Tibial nerve (tissue), 4 donors: ENCODE measurements at places on chromosomes 13 and 19.

- H3K4me1 ChIP-seq: peaks cover 15% of the 10 kb centered on the region
- H3K4me3 ChIP-seq: no peak overlapping the region
Observed at GRCh38 chr19:38394488-38394887, 6.0 kb downstream of the SPRED3 start.

DNA sequence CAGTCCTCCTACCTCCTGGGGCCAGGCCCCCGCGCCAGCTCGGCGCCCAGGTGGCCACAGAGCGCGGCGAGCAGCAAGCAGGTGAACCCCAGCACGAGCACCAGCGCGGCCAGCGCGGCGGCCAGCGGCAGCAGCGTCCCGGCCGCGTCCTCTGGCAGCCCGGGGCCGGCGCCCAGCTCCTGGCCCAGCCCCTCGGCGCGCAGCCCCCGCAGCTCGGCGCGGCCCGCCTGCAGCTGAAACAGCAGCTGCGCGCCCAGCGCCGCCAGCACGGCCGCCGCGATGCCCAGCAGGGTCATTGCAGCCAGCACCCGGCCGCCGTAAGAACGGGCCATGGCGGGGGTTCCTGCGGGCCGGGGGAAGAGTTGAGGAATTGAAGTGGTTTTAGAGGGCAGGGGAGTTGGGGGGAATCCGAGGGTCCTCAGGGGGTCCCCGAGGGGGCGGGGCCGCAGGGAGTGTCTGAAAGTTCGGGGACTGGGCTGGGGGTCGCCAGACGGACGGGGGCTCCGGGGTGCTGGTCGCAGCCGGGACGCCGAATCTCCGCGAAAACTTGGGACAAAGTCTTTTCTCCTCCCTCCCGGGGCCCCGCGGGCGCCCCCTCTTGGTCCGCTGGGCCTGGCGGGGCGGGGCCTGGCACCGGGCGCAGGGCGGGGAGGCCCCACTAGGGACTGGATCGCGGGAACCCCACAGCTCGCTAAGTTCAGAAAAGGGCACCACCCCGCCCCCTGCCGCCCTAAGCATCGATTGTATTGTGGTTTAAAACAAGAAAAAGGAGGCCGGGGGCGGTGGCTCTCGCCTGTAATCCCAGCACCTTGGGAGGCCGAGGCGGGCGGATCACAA lies at the start of gene TMEM221:
TSS of gene TMEM221 (minus strand) at position 538 of the 837 bp plus-strand sequence. CDS start at position 332, 206 bp downstream.
- no peaks in the 10 kb centered on the region for H3K27me3 ChIP-seq
- peak within 1 kb of the TSS; percentile 52 for H3K4me3 ChIP-seq
- H3K36me3 ChIP-seq: no peaks in the 10 kb centered on the region
- DNase-seq: peak; percentile 16

GRCh38 chr13:23279321-23279720 lies 98.5 kb downstream of the SGCG start:
- DNase-seq: no peak
- H3K27me3 ChIP-seq: no peaks in the 10 kb centered on the region
- H3K36me3 ChIP-seq: no peaks in the 10 kb centered on the region
- H3K4me3 ChIP-seq: no peak overlapping the region

DNA sequence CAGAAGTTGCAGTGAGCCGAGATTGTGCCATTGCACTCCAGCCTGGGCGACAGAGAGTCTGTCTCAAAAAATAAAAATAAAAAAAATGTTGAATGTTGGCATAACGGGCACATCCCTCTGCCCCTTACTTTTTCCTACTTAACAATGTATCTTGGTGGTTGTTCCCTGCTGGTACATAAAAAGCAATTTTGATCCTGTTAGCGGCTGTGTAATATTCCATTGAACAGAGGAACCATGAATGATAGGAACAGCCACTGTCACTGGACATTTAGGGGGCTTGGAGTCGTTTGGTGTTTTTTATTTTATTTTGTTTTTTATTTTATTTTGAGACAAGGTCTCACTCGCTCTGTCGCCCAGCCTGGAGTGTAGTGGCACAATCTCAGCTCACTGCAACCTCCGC lies 10.4 kb upstream of the NCCRP1 start:
- H3K4me1 ChIP-seq: no peaks in the 10 kb centered on the region
- peaks cover 4% of the 10 kb centered on the region for H3K27me3 ChIP-seq
- no peak for DNase-seq
- H3K4me3 ChIP-seq: no peak overlapping the region
- H3K27ac ChIP-seq: no peak overlapping the region
- peaks cover 7% of the 10 kb centered on the region for H3K36me3 ChIP-seq

DNA sequence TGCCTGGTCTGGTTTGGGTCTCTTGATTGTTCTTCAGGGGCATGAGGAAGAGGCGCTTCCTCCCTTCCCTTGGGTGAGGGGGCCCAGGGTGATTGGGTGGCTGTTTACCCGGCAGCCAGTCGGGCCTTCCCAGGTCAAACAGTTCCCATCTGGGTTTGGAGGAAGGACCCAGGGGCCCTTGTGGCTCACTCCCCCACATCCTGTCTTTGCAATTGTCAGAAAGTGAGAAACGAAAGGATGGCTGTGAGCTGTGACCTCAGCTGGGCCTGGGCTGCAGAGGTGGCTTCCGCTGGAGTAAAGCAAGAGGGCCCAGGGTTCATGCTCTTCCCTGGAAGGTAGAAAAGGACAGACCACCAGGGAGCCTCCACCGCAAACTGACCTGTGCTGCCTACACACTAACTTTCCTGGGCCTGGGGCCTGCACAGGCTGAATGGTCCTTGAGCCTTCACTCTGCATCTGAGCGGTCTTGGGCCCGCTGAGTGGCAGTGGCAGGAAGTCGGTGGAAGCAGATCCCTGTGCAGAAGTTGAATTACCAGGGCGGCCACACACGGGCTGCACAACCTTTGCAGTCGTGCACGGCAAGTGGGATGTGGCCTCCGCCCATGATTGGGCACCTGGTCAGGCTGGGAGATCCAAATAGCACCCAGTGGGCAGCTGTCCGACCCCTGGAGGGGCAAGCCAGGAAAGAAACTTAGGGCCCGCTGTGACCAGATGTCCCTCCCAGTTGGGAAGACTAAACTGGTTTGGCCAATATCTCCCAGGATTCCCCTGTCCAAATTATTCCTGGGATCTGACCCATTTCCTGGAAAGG lies 5.3 kb upstream of the CD79A start:
- H3K4me1 ChIP-seq: peaks cover 13% of the 10 kb centered on the region
- no peaks in the 10 kb centered on the region for H3K27me3 ChIP-seq
- H3K27ac ChIP-seq: no peak overlapping the region

- no peaks in the 10 kb centered on the region for H3K27me3 ChIP-seq
- H3K27ac ChIP-seq: no peak overlapping the region
- H3K36me3 ChIP-seq: no peaks in the 10 kb centered on the region
- H3K4me3 ChIP-seq: peak overlapping the region; percentile 21
- H3K4me1 ChIP-seq: no peaks in the 10 kb centered on the region
- no peak for DNase-seq
Observed at GRCh38 chr19:14536926-14537692, 7.7 kb downstream of the TECR start.

- no peaks in the 10 kb centered on the region for H3K27me3 ChIP-seq
- H3K4me3 ChIP-seq: no peak overlapping the region
- H3K36me3 ChIP-seq: no peaks in the 10 kb centered on the region
- no peak for DNase-seq
- no peak overlapping the region for H3K27ac ChIP-seq
- no peaks in the 10 kb centered on the region for H3K4me1 ChIP-seq
Observed at GRCh38 chr13:96900986-96901385, 93.3 kb downstream of the OXGR1 start.

- no peak overlapping the region for H3K27ac ChIP-seq
- no peaks in the 10 kb centered on the region for H3K27me3 ChIP-seq
- no peaks in the 10 kb centered on the region for H3K36me3 ChIP-seq
- DNase-seq: no peak
- H3K4me1 ChIP-seq: no peaks in the 10 kb centered on the region
Observed at GRCh38 chr19:4557971-4558941, 1.2 kb downstream of the SEMA6B start.

DNA sequence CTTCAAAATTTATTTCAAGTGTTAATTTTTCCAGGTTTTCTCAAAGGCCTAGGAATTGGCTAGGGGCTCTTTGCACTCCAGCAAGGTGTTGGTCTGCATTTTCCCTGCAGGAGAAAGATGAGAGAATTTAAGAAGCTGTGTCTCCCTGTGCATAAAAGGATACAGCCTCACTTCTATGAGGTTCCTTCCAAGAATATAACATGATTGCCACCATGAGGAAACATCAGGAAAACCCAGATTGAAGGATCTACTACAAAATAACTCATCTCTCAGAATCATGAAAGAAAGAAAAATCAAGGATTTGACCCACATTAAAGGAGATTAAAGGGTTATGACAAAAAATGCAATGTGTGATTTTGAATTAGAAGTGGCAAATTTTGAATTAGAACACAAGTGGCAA lies 69.9 kb downstream of the RUBCNL start:
- no peak for DNase-seq
- no peaks in the 10 kb centered on the region for H3K4me1 ChIP-seq
- no peaks in the 10 kb centered on the region for H3K27me3 ChIP-seq
- H3K36me3 ChIP-seq: no peaks in the 10 kb centered on the region
